ENCODE measurements at places on chromosomes 16 and 17.

DNA sequence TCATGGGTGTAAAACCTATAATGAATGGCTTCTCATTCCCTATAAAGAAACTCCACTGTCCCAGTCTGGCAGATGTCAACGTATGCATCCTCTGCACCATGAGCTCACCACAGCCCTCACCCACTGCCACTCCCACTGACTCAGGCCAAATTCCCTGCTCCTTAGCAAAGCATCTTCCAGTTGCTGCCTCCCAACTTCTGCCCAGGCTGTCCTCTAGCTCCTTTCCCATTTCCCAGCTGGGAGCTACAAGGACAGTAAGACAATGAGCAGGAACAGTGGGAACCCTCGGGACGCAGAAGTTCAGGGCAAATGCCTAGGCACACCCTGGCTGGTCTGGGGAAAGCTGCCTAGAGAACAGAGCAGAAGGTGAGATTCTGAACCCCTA, 9.1 kb upstream of the THAP11 start:
- H3K27ac ChIP-seq = peak overlapping the region; percentile 83
- H3K36me3 ChIP-seq = peaks cover 43% of the 10 kb centered on the region
- peak overlapping the region; percentile 94 for H3K4me3 ChIP-seq
- no peak for DNase-seq
- peaks cover 14% of the 10 kb centered on the region for H3K4me1 ChIP-seq
- H3K27me3 ChIP-seq = no peaks in the 10 kb centered on the region

GRCh38 chr16:70694088-70694867, 8.4 kb upstream of the MTSS2 start:
- H3K36me3 ChIP-seq = no peaks in the 10 kb centered on the region
- DNase-seq = no peak
- H3K27me3 ChIP-seq = no peaks in the 10 kb centered on the region
- no peak overlapping the region for H3K4me3 ChIP-seq
- H3K27ac ChIP-seq = peak overlapping the region; percentile 96

GRCh38 chr17:66889480-66890230, 54.7 kb downstream of the CACNG5 start:
- no peak overlapping the region for H3K4me3 ChIP-seq
- H3K4me1 ChIP-seq = no peaks in the 10 kb centered on the region
- H3K36me3 ChIP-seq = no peaks in the 10 kb centered on the region
- DNase-seq = no peak
- H3K27me3 ChIP-seq = no peaks in the 10 kb centered on the region

DNA sequence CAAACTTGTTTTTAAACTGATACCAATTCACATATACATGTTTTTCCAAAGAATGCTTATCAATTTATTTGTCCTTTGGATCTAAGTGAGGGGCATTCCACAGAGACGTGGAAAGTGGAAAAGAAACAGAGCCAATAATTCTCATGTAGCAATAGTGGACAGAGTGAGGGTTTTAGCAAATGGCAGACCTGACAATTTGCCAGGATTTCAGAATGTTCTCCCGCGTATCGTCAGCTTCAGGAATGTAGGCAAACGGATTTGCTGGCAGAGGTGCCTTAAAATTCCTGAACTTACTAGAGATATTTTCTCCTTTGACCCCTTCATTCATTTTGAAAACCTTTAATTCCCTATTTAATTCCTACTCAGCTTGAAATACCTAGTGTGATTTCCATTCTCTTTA, 193.4 kb upstream of the CPHXL start:
- H3K27ac ChIP-seq = no peak overlapping the region
- H3K27me3 ChIP-seq = no peaks in the 10 kb centered on the region
- H3K36me3 ChIP-seq = no peaks in the 10 kb centered on the region
- H3K4me1 ChIP-seq = peaks cover 20% of the 10 kb centered on the region

- H3K4me3 ChIP-seq = no peak overlapping the region
- H3K36me3 ChIP-seq = no peaks in the 10 kb centered on the region
- DNase-seq = no peak
- no peaks in the 10 kb centered on the region for H3K27me3 ChIP-seq
- no peak overlapping the region for H3K27ac ChIP-seq
These were observed 102.0 kb downstream of the ADAMTS18 start for GRCh38 chr16:77332792-77333191.

DNA sequence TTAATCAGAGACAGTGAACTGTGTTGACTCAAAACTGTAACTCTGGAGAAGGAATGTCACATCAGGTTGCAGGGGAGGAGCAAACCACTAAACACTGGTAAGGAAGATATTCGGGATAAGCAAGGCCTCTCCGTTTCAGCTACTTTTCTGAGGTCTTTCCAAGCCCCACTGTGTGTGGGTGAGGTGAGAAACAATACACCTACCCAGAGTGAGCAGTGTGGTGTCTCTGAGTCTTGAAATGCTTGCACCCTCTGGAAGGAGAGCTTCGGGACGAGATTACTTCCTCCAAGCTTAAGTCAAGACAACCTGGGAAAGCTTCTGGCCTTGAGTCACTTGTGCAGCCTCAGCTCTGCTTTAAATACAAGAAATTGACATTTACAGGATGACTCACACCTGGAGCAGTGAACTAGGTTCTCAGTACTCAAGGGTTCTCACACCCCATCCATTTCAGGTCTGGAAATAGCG, 2.5 kb upstream of the MAP3K14 start:
- no peak for DNase-seq
- H3K36me3 ChIP-seq = no peaks in the 10 kb centered on the region
- H3K4me3 ChIP-seq = no peak overlapping the region
- peak overlapping the region; percentile 45 for H3K27ac ChIP-seq
- H3K27me3 ChIP-seq = no peaks in the 10 kb centered on the region
